ENCODE measurements at places on chromosomes 5 and 9.

GRCh38 chr9:130137641-130138081 is 34.5 kb upstream of the NCS1 start:
- no peak for DNase-seq

DNA sequence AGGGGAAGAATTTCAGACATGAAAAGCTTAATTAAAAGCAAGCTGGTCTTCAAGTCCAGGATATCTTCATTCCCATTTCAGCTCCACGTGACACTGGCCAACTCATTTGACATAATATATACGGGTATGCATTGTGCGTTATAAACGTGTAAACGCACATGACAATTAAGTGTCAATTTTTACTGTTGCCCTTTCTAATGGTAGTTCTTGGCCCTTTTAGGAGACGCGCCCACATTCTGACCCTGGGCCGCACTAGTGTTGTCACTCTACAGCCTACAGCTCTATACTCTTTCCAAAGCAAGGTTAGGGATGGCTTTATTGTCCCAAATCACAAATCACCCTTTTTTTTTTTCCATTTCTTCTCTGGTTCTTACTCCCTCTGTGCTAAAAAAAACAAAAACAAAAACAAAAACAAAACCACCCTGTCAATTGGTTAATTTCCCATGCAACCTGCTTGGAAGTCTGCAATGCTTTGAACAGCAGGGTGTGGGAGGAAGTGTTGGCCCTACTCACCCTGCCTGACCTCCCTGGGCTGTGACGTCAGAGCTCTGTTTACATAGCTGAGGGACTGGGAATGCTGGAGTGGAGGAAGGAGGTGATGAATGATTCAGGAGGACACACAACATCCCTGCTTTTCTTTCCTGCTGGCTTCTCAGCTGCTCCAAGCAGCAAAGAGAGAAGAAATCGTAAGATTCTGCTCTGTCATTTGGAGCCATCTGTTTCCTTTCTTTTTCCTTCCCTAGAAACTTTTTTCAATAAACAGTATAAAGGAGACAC is 19.3 kb downstream of the RFK start:
- peak; percentile 60 for DNase-seq

- DNase-seq = no peak
Observed at GRCh38 chr9:83056174-83056573, 6.8 kb downstream of the RASEF start.

DNA sequence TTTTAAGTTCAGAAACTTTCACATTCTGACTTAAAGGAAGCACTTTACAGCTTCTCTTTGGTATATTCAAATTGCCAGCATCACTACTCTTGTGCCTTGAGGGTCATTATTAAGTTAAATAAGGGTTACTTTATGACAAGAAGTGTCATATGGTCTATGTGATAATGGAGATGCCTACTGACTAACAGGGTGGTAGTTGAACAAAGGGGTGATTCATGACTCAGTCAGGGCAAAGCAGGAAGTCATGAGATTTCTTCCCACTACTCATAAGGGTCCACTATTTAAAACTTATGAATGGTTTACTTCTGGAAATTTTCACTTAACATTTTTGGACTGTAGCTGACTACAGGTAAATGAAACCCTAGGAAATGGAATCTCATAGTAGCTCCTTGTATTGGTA is 938.3 kb upstream of the PTPRD start:
- no peak for DNase-seq

All from epithelial cell of prostate (primary cell).